ENCODE measurements at places on chromosomes 12 and 14. TPM values are rescaled to one million over a fixed set of nuclear protein-coding genes. Genes with fewer than 3 reads are reported as not detected.

DNA sequence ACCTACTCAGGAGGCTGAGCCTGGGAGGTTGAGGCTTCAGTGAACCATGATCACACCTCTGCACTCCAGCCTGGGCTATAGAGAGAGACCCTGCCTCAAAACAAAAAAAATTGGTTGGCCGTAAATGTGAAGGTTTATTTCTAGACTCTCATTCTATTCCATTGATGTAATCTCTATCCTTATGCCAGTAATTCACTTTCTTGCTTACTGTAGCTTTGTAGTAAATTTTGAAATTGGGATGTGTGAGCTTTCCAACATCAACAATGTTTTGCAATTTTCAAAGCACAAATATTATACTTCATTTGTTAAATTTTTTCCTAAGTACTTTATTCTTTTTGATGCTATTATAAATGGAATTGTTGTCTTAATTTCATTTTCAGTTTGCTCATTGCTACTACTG, 24.6 kb downstream of the LIN52 start:
- DNase-seq, result no peak

- DNase-seq, result no peak
Measured at GRCh38 chr12:111269718-111270117, 99.2 kb downstream of the PHETA1 start.

- no peak for DNase-seq
Measured at GRCh38 chr12:94318181-94318580, 141.5 kb downstream of the CEP83 start.

- no peak for DNase-seq
Measured at GRCh38 chr12:9866860-9867269, 2.3 kb downstream of the CLEC2B start.

Gene STXBP6
- 13.5 TPM for total RNA-seq

Gene TEP1
- total RNA-seq, result 11.9 TPM

All from right atrium auricular region (tissue), 2 donors.